H9 (cell line): ENCODE measurements at places on chromosomes 12 and 14. TPM values are rescaled to one million over a fixed set of nuclear protein-coding genes. Genes with fewer than 3 reads are reported as not detected.

- DNase-seq: no peak
These were observed 388.8 kb upstream of the PDE3A start for GRCh38 chr12:19979584-19979983.

DNA sequence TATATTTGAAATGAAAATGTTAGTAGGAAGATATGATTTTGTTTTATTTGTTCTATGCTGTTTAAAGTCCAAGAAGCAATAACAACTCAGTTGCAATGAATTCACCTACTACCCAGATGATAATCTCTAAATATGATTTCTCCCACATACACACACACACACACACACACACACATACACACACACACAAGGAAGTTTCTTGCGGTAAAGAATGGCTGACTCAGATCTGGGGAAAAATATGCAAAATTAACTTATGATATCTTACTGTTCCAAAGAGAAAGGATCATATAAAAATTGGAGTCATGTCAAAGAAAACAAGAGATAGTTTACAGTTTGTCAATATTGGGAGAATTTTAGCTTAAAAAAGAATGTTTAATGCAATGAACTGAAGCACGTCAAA lies 456.7 kb downstream of the SLC16A7 start:
- no peak for DNase-seq

DNA sequence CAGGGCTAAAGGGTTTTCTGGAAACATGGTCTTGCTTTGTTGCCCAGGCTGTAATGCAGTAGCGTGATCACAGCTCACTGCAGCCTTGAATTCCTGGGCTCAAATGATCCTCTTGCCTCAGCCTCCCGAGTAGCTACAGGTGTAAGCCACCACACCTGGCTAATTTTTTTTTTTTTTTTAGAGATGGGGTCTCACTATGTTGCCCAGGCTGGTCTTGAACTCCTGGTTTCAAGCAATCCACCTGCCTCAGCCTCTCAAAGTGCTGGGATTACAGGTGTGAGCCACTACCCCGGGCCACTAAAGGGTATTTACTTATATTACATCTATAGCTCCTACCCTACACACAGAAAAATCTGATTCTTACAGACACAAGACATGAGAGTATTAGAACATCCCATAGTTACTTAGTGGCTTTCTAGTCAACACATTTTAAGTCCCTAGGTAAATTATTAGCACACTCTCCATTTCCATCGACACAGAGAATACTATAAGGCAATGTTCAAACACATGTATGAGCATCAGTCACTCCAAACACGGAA lies 6.2 kb upstream of the DCAF11 start:
- DNase-seq: no peak

CLEC4D gene
- total RNA-seq: 0.42 and 0.48 TPM in 2 replicates

- no peak for DNase-seq
These were observed 5.2 kb upstream of the FKBP11 start for GRCh38 chr12:48930475-48930874.

KRT8 gene
- total RNA-seq: 244 and 247 TPM in 2 replicates
